ENCODE measurements at places on chromosomes 2 and 18.
A peak's percentile ranks its signal among the peaks of the same experiment; 100 is the strongest.

GRCh38 chr2:101388232-101388631 lies 929 bp upstream of the CREG2 start:
- DNase-seq, result peak; percentile 3

DNA sequence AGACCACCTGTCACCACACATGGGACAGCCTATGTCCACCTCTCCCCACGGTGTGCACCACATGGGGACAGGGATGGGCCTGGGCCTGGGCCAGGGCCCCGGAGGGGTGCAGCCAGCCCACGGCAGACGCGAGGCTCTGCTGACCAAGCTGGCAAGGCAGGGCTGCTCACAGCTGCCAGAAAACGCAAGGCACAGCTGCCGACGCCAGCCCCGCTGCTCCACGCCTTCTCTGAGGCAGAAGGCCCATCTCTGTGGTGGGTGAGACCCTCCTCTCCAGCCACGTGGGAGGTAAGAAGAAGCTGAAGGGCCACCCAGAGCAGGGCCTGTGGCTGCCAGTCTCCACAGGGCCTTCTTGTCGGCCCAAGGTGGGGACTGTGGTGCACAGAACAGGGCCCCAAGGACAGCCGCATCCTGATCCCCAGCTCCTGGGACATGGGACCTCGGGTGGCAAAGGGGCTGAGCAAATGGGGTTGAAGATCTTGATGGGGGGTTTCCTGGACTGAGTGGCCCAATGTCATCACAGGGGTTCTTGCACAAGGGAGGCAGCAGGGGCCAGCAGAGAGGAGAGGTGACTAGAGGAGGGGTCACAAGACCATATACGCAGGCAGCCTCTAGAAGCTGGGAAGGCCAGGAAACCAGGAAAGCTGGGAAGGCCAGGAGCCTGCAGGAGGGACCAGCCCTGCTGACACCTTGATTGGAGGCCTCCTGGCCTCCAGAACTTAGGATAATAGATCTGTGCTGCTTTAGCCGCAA lies 72.3 kb downstream of the NDUFA10 start:
- DNase-seq, result no peak

DNA sequence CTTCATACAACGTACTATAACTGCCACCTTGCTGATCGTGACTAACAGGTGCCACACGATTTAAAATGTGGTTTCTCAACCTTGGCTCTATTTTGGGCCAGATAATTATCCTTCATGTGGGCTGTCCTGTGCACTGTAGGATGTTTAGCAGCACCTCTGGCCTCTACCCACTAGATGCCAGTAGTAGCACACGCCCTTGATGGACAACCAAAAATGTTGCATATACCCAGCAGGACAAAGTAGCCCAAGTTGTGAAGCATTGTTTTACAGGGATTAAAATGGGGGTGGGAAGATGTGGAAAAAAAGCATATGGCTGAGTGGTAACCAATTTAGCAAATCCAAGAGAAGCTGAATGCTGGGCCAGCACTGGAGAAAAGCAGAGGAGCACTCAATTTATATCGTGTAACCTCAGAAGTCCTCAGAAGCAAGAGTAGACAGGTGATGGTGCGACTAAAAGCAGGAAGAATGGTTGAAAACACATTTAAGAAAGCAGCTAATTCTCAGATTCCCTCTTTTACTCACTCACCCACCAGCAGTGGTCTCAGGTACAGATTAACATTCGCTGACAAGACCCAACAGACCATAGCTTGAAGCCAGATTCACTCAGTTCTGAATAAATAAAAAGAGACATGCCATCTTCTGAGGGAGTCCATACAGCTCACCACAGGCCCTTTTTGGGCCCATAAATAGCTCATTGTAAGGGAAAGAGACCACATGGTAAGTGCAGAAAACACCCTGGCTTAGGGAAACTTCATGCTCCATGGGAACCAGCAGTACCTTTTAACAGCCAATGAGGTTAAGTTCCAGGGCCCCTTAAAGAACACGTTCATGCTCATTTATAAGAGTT lies 50.6 kb downstream of the RAPH1 start:
- peak; percentile 64 for DNase-seq

GRCh38 chr2:141522702-141523101 lies 608.1 kb downstream of the LRP1B start:
- DNase-seq, result no peak

DNA sequence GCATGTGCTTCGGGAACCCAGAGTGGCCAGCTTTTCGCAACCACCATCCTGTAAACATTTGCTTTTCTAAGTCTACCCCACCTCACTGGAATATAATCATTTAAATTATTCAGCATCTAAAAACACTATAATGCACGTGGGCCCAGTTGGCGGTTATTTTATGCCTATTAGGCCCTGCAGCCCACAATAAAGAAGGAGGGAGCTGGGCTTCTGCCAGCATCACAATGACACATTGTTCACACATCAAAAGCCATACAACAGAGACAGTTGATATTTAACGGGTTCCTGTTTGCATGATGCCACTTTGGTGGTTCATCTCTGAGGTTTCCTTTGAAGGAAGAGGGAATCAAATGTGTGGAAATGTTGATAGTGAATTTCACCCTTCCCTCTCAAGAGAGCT lies 916.0 kb upstream of the CELF4 start:
- no peak for DNase-seq

All from activated CD4-positive, alpha-beta T cell treated with anti-CD3 and anti-CD28 coated beads, Interleukin-2, amount 50 U/mL, for 16 hours (primary cell).